Muscle of arm (tissue), 14 donors: ENCODE measurements at places on chromosomes 4 and X. TPM values are rescaled to one million over a fixed set of nuclear protein-coding genes. Genes with fewer than 3 reads are reported as not detected.

Gene RENBP
- polyA plus RNA-seq = 1.4 TPM

DNA sequence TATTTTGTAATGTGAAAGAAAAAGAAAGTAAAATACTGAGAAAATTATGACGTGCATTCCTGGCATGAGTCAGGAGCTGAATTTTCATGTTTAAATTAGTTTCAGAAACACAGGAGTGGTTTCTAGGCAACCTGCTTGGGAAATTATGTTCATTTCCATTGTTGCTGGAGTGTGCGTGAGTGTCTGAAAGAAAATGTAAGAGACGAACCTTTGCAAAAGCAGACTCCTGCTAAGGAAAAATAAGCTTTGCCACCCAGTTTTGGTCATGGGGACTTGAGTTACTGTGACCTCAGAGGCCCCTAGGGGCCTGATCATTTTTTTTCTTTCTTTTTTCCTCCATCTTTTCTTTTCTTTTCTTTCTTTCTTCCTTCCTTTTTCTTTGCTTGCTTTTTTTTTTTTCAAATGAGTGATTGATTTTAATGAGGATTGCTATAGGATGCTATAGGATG is 18.8 kb upstream of the CHRNA9 start:
- DNase-seq = peak; percentile 86

DNA sequence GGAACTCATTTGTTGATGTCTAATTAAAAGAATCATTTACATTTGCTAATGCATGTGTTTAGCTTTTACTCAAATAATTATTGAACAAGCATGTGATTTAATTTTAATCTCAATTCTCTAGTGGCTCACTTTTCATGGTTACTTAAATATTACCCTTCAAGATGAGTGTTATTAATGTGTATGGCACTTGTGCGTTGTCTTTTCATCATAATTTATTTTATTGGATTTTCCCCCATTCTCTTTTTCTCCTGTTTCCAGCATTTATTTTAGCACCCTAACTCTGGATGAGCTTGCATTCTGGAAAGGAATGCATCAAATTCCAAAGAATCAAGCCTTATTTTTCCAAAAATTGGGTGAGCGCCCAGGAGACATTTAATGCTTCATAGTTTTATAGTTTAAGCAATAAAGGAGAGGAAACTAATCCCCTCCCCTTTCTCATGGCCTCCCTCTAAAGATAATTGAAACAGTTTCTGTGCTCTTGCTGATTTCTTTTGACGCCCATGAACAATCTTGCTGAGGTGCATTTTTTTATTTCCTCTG is 191.1 kb upstream of the FAT4 start:
- DNase-seq = peak; percentile 75

Gene USP17L18
- polyA plus RNA-seq = not detected
